Occipital lobe (tissue), 3 donors: ENCODE measurements at places on chromosomes 11 and 22.

DNA sequence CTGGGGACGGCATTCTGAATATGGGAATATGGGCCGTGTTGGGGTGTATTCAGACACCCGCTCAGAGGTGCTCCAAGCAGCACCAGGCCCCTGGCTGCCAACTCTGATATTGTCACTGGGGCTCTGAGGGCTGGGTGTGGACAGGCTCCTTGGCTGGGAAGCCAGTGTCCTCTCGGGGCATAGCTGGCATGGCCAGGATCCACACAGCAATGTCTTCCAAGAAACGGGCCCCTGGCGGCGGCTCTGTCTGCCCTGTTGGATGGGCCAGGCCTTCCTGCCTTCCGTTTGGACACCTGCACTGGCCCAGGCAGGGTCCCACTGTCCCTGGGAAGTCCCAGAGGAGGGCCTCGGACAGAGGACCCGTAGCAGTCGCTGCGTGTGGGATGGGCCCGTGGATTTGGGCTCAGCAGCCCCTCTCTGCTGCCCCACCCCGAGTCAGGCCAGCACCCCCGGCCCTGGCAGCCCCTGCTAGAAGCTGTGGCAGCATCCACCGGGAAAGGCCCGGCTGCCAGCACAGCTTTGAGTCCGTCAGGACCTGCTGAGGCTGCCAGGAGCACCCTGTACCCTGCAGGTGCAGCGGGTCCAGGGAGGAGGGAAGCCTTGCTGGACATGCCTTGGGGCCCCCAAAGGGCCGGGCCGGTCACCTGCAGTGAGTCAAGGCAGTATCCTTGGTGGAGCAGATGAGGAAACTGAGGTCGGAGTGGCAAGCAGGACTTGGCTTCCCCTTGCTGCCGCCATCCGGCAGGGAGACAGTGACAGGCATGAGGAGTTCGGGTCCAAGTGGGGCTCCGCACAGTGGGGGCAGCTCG lies 4.1 kb downstream of the PANX2 start:
- DNase-seq: no peak

DNA sequence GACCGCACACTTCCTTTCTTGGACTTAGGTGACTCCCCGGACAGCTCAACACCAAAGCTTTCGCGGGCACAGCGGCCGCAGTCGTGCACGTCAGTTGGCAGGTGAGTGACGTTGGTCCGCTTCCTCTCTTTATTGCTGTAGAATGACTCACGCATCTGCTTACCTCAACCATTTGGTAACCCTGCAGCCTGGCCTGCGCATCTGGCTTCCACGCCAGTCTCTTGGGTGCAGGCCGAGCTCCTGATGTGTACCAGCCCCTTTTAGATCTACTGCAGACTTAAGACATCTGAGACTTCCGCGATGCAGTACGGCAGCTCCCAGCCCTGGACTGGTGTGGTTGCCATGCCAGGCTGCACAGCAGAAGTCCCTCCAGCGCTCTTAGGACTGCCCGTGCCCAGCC lies 12.4 kb upstream of the TRMU start:
- no peak for DNase-seq

GRCh38 chr22:42086051-42086450 lies 4.5 kb downstream of the NDUFA6 start:
- DNase-seq: no peak

DNA sequence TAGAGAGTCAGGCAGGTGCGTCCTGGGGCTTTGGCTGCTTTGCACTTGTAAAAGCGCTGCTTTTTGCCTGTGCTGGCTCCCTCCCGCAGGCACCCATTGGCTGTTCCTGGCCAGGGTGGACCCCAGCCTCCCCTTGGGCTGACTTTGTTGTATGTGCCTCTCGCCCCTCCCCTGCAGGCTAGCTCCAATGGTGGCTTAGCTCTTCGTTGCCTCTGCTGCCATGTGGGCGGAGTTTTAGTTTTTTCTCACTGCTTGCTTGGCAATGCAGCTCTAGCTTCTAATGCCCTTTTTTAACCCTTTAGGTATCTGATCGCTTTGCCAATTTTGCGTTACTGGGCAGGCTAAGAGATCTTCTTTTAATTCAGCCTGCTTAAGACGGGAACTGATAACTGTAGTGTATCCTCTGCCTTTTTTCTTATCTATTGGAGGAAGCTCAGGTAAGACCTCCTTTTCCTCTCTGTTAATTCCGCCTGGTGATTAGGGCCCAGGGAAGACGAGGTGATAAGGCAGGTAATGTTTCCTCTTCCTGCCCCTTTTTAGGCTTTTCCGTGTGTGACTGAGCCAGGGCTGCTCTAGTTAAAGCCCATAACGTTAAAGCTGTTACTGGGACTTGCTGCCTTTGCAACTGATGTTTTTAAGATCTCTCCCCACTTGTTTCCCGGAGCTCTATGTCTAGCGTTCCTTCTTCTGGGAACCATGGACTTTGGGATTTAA lies 11.7 kb upstream of the GLYATL1 start:
- DNase-seq: no peak

DNA sequence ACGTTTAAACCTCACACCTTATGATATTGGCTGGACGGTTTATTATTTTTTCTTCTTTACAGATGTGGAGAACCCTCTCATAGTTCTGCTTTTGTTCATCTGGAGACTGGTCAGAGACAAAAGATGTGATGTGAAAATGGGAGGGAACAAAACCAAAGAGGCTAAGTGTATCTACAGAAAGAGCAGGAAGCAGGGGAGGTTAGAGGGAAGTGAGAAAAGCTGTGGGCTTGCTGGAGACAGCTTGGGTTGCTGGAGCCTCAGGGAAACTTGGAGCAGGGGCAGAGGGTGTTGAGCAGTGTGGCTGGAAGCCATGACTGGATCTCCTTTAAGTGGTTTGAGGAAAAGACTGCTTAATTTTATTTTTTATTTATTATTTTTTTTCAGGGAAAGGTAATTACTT lies 79.0 kb upstream of the SNX19 start:
- DNase-seq: no peak

DNA sequence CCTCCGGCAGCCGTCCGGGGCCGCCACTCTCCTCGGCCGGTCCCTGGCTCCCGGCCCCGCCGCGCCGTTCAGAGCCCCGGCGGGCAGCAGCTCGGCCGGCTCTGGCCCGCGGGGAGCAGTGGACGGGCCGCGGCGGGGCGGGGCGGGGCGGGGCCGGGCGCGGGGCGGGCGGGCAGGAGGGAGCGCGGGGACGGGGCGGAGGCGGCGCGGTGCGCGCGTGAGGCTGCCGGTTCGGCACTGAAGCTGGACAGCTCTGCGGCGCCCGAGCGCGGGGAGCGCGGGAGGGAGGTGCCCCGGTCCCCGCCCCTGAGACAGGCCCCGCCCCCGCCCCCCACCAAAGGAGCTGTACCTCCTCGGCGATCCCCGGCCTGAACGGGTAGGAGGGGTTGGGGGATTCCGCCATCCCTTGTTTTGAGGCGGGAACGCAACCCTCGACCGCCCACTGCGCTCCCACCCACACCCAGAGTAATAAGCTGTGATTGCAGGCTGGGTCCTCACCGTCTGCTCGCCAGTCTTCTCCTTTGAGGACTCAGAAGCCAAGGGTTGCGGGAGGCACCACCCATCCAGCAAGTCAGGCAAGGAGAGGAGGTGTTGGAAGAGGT lies at the start of gene DRD2:
Gene DRD2, minus strand, starts transcription at position 239 of the 602 bp plus-strand sequence. CDS start 50,747 bp downstream, outside the sequence.
- no peak for DNase-seq

DNA sequence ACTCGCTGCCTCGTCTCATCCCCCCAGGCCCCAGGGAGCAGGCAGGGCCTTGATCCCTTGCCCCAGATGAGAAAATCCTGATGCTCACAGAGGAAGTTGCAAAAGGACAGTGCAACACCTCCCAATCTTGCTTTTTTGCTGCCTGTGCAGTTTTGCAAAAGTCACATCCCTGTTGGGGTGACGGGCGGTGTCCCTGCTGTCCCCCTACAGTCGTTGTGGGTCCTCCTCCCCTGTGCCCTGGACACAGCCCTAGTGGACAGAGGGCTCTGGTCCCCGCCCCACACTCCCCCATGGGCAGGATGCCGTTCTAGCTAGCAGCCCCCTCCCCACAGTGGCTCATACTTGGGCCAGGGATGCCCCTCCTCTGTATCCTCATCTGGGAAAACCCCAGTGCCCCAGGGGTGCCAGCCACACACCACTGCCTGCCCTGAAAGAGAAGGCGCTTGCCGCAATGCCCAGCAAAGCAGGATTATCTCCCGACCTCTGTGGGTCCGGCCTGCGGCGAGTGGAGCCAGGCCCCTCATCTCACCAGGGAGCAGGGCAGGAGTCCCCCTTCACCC lies 18.4 kb upstream of the CTSD start:
- no peak for DNase-seq

- DNase-seq: no peak
Measured at GRCh38 chr11:99015634-99016454, 4.9 kb upstream of the CNTN5 start.

GRCh38 chr22:27329966-27330645 lies 471.4 kb downstream of the MN1 start:
- no peak for DNase-seq

DNA sequence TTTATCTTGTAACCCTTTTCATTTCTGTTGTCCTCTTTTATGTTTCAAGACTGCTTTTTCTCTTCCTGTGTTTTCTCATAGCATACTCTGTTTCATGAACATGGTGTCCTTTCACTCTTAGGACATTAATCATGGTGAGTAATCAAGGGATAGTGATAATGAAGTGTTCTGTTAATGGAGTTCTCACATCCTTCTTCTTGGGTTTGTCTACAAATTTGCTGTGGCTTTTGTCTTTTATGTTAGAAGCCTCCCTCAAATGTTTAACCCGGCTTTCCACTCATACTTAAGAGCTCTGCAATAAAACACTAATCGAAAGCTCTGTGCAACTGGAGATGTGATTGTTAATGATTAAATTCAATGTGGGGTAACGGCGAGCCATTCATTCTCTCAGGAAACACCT lies 593.6 kb downstream of the NELL1 start:
- no peak for DNase-seq

GRCh38 chr11:115939731-115940421 lies 435.7 kb upstream of the CADM1 start:
- DNase-seq: no peak

- no peak for DNase-seq
Measured at GRCh38 chr11:59728154-59728553, 14.5 kb upstream of the OR10V1 start.

- no peak for DNase-seq
Measured at GRCh38 chr11:1906611-1907423, 12.7 kb upstream of the TNNT3 start.

DNA sequence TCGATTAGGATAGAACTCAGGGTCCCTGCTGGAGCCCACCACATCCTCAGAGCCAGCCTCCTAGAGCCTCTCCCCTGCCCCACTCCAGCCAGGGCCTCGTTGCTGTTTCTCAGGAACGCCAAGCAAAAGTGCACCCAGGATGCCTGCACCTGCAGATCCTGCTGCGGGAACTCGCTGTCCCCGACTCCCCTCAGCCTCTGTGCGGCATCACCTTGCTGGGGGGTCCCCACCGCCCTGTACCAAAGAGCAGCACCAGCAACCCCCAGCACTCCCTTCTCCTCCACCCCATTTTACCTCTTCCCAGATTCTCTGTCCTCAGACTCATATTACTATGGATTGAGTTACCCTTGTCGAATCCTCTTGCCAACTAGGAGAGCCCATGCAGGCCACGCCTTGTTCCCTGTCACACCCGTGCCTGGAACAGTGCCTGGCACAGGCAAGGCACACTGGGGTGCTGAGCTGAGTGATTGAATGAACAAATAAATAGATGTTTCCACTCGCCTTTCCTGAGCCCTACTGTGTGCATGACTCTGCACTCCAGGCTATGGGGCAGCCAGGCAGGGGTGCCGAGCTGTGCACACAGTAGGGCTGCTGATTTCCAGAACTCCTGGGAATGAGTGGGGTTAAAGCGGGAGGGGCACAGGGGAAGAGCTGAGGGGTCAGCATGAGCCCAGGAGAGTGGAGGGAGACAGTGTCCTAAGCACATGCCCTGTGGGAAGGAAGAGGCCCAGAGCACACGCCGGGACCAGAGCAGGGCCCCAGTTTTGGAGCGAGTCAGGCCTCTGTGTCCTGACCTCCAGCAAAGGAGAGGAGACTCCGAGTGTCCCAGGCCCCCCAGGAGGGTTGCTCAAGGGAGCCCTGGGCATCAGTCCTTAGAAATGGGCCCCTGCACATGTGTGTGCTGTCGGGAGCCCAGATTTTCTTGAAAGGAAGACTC lies 44.3 kb downstream of the LINC01488 start:
- DNase-seq: no peak

DNA sequence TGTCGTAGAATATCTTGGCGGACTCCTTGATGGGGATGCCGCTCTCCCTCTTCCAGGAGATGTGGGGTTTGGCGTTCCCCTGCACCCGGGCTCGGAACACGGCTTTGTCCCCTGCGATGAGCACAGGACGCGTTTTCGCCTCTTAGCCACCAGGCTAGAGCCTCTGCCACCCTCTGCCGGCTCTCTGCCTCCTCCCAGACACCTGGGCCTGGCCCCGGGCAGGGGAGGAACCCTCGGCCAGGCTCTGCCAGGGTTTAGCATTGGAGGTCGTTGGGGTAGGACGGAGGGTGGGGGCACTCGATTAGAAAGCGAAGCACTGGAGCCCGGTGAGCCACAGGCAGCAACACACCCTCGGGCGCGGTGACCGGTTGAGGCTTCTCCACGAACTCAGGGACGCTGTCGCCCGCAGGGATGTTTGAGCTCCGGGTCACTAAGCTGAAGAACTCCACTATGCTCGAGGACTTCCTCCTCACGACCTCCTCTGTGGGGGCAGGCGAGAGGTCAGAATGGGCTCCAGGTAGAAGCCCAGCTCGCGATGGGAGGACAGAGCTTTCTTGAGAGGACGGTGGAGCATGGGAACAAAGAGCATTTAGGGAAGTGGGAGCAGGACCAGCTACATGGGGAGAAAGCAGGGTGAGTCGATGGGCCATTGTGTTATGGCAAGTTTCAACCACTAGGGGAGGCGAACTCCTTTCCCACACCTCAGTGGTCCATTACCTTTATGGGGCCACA lies 4.3 kb downstream of the IGSF22 start:
- no peak for DNase-seq

DNA sequence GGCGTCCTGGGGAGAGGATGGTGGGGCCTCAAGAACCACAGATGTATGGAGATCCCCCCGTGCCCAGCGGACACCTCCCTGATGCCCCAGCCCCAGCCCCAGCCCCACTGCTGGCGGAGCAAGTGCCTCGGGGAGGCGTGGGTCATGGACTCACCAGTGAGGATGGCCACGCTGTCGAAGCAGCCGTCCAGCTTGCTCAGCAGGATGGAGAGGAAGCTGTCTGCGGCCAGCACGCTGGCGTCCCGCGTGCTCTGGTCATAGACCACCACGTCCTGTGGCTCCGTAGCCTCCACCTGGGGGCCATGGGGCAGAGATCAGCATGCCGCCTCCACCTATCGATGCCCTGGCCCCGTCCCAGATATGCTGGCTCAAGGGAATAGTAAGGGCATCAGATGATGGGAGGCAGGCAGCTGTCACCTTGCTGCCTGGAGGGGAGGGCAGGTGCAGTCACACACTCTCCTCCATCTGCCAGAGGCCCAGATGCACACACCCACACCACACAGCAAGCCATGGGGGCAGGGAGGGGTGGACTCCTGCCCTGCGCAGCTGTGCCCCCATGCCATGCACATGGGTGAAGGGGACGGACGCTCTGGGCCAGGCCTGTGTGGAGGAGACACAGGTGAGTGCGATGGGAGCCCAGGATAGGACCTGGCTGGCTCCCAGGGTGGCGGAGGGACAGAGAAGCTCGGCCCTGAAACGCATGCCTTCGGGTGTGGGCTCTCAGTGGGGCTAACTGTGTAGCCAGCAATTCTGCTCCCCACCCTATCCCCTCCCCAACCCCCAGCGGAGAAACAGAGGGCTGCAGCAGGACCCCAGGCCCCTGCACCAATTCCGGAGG lies 8.2 kb downstream of the DUSP8 start:
- DNase-seq: no peak
